ENCODE measurements at places on chromosomes 12 and 14. TPM values are rescaled to one million over a fixed set of nuclear protein-coding genes. Genes with fewer than 3 reads are reported as not detected.

The KCNH3 gene
- total RNA-seq = not detected

The HOXC4 gene
- not detected for total RNA-seq

The SERPINA1 gene
- not detected for total RNA-seq

The NRIP2 gene
- not detected for total RNA-seq

The PTCSC3 gene
- not detected for total RNA-seq

The ZFHX2 gene
- total RNA-seq = 1.0 TPM

The ZBTB42 gene
- 5.5 TPM for total RNA-seq

The OR2AP1 gene
- not detected for total RNA-seq

The RAD9B gene
- 0.16 TPM for total RNA-seq

The MIPOL1 gene
- total RNA-seq = 6.3 TPM

The TMEM179 gene
- total RNA-seq = 0.19 TPM

The MIP gene
- total RNA-seq = 0.38 TPM

The CMA1 gene
- not detected for total RNA-seq

The PA2G4 gene
- total RNA-seq = 114 TPM

The LGMN gene
- total RNA-seq = 51.0 TPM

The CCDC196 gene
- not detected for total RNA-seq

The CDKL1 gene
- total RNA-seq = 15.1 TPM

The CCDC197 gene
- not detected for total RNA-seq

The LDHB gene
- 482 TPM for total RNA-seq

The FAM222A gene
- total RNA-seq = under 0.01 TPM

The NDRG2 gene
- 1.5 TPM for total RNA-seq

The AGAP2 gene
- 0.06 TPM for total RNA-seq

The MFAP5 gene
- 0.13 TPM for total RNA-seq

The CCDC175 gene
- not detected for total RNA-seq

The PTHLH gene
- 0.25 TPM for total RNA-seq

The ANO4 gene
- total RNA-seq = 0.16 TPM

The HHIPL1 gene
- 1.9 TPM for total RNA-seq

The KMT2D gene
- 33.4 TPM for total RNA-seq

The ZDHHC22 gene
- total RNA-seq = under 0.01 TPM

The INHBC gene
- not detected for total RNA-seq

The CCDC88C gene
- 24.8 TPM for total RNA-seq

The ULK1 gene
- total RNA-seq = 16.7 TPM

The TCHP gene
- 13.3 TPM for total RNA-seq

The KRT72 gene
- total RNA-seq = not detected

The RNF212B gene
- total RNA-seq = not detected

The TMEM132C gene
- not detected for total RNA-seq

The SLC6A13 gene
- total RNA-seq = not detected
